ENCODE measurements at places on chromosomes 11 and 22.

DNA sequence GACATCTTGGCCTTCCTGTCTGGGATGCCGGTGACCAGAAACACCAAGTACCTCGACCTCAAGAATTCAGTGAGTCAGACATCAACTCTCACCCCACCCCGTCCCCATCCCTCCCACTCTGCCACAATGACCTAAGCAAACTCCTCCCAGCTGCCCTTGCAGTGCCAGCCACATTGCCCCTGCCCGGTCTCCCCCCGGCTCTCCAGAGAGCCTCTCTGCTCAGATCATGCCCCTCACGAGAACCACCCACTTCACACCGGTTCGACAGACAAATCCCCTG lies 23.6 kb upstream of the MYRF start:
- no peak for DNase-seq

DNA sequence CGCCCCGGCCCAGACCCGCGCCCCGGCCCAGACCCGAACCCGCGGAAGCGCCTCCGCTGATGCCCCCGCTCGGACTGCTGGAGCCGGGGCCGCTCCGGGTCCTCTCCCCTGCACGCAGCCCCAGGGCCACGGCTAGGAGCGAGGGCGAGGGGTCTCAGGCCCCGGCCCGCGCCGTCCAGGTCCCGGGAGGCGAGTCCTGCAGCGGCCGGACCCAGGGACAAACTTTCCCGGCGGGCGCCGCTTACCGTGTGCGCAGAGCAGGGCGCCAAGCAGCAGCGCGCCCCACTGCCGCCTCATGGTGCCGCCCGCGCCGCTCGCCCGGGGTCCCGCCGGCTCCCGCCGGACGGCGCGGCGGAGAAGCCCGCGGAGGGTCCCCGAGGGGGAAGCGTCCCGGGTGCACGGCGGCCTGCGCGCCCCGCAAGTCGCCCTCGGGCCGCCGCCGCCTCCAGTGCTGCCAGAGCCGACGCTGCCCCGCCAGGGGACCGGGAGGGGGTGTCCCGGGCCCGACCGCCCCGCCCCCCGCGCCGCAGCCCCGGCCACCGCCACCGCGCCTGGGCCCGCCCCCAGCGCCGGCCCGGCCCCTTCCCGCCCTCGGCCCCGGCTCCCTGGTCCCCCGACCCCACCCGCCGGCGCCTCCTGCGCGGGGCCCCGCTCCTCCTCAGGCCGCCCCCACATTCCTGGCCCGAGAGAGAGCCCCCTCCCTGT lies at the start of gene LRP4:
Gene LRP4 (minus strand): TSS at position 468 of the 705 bp plus-strand sequence. CDS start 171 bp downstream, at position 297.
- DNase-seq: no peak

- DNase-seq: no peak
Measured at GRCh38 chr22:24407278-24407665, 20.1 kb upstream of the ADORA2A start.

DNA sequence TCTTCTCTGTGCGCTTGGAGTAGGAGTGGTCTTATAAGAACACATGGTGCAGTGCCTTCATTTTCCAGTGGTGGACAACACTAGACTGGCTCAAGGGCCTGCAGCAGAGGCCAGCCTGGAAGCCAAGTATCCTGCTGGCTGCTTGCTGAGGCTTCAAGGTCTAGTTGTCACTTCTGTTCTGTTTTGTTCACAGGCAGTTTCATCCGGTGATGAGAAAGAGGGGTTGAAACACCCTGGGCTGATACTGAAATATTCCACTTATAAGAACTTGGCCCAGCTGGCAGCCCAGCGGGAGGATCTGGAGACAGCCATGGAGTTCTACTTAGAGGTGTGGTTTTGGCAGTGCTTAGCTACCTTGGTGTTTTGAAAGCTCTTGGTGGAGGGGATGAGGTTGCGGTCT lies 29.8 kb downstream of the CABIN1 start:
- no peak for DNase-seq

DNA sequence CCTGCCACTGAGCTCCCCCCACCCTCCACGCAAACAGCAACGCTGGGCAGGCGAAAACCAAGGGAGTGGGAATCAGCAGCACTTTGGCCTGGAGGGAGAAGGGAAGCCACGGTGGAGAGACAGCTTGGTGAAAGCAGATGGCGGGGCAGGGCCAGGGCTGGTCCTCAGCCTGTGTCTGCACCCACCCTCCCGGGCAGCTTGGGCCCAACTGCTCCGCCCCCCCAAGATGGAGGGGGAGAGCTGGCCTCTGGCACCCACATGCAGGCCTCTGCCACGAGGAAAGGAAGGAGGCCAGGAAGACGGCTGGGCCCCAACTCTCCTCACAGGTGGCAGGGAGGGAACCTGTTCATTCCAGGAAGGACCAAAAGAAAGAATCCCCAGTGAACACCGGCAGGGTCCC lies 17.8 kb downstream of the MAFF start:
- peak; percentile 47 for DNase-seq

GRCh38 chr11:64742087-64742888 lies 1.7 kb downstream of the RASGRP2 start:
- DNase-seq: no peak

- DNase-seq: no peak
Measured at GRCh38 chr11:26229981-26230380, 101.9 kb upstream of the ANO3 start.

- no peak for DNase-seq
Measured at GRCh38 chr11:111205632-111206385, 39.7 kb upstream of the POU2AF2 start.

DNA sequence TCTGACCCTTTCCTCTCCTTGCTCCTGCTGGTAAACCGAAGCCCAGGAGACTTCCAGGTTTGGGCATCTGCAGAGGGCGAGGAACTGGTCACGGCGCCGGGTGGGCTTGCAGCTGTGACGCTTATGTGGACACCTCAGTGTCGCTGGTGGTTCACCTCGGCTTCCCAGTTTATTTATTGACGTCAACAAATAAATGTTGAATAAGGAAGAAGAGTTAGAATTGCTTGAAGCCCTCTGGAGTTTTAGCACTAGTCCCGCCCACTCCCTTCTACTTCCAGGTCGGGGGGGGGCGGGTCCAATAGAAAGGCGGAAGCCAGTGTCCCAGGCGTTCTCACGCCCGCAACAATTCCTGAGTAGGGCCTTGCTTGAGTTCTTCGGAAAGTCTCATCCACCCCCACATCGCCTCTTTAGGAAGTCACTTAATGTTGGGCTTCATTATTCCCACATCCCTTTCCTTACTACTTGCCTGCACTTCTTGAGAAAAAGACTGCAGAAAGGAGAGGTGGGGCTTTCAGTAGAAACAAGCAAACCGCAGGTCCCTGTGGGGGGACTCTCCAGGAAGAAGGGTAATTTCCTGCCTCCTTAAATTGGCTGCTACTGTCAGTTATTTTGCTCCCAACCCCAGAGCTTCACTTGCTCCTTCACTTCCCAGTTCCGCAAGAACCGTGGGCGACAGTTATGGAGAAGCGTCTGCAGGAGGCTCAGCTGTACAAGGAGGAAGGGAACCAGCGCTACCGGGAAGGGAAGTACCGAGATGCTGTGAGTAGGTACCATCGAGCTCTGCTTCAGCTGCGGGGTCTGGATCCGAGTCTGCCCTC lies at the start of gene TTC9C:
Gene TTC9C (plus strand): TSS at position 316 of the 818 bp plus-strand sequence. CDS start 363 bp downstream, at position 679.
- peak; percentile 74 for DNase-seq

GRCh38 chr11:126332221-126332711 lies 23.2 kb upstream of the ST3GAL4 start:
- DNase-seq: no peak

DNA sequence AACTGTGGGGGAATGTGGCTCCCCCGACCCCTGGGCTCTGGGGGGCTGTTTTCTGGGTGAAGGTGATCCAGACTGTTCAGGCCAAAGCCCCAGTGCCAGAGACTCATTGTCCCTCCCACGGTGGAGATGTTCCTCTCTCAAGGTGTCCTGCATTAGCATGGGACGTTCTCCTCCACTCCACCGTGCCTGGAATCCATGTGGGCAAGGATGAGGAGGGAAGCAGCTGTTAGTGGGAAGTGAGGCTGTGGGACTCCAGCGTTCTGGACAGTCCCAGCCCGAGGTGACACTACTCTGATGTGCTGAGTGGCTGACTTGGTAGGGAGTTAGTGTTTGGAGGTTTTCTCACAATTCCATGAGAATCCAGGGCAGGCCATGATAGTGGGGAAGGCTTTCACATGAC lies 31.4 kb upstream of the CLDN5 start:
- DNase-seq: no peak

DNA sequence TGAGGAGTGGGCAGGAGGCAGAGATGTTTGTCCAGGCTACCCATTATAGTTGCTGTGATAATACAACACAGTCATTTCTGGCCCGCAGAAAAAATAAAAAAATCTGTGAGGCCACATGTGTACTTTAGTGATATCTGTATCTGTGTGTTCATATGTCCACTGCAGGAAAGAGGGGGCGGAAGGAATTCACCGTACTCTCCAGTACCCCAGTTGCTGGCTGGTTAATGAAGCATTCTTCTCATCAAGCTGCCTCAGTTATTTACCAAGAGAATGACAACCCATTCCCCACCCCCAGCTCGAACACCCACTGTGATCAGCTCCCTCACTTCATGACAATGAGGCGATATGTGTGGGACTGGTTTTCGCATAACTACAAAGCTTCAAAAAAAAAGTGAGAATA lies 309.3 kb downstream of the SOX6 start:
- DNase-seq: no peak

GRCh38 chr11:30730011-30730410 lies 143.9 kb upstream of the MPPED2 start:
- DNase-seq: no peak

- DNase-seq: no peak
Measured at GRCh38 chr11:36218283-36218921, 70.8 kb downstream of the COMMD9 start.

DNA sequence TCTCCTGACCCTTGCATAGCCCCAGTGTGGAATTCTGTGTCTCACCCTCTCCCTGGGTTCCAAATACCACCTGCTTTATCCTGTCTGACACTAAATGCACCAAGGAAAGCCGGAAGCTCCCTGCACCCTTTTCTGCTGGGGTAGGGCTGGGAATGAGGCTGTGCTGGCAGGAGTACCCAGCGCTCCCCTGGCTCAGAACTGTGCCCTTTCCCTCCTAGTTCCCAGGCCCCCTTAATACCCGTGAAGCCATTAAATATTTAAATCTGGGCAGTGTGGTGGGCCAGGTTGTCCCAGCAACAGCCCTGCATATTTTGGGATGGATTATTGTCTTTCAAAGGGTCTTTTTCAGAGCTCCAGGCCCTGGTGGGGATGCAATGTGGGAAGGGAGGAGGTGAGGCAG lies 63.0 kb downstream of the TP53I11 start:
- no peak for DNase-seq

DNA sequence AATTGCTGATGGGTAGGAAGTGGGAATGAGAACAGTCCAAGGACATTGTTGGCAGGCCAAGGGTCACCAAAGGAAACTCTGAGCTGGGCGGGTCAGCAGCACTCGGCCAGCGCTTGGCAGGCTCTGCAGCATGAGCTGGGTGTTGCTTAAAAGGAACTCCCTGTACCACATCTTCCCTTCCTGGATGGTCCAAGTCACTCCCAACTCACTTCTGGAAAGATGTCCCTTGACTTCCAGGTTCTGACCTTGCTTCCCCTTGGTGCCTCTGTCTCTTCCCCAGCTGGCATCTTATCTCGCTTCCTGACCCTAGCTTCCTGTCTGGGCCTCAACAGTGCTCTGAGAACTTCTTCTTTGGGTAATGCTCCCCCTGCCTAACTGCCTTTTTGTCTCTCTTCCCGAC lies 24.8 kb upstream of the SWAP70 start:
- DNase-seq: no peak

DNA sequence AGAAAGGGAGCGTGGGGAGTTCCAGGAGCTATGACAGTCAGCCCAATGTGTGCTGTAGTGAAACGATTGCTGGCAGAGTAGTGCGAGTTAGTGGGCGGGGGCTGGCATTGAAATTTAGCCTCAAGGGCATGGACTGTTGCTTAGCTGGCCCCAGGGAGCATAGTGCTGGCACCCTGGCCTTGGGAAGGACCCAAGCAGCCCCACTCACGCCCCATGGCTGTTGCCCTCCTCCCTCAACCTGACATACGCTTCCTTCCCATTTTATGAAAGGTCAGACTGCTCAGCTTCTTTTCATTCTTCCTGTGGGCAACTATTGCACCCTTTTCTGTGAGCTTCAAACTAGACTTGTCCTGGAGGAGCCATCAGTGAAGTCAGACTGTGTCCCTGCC lies 52.0 kb upstream of the SUSD2 start:
- no peak for DNase-seq

GRCh38 chr11:11229647-11230046 lies 123.4 kb downstream of the CSNK2A3 start:
- no peak for DNase-seq

DNA sequence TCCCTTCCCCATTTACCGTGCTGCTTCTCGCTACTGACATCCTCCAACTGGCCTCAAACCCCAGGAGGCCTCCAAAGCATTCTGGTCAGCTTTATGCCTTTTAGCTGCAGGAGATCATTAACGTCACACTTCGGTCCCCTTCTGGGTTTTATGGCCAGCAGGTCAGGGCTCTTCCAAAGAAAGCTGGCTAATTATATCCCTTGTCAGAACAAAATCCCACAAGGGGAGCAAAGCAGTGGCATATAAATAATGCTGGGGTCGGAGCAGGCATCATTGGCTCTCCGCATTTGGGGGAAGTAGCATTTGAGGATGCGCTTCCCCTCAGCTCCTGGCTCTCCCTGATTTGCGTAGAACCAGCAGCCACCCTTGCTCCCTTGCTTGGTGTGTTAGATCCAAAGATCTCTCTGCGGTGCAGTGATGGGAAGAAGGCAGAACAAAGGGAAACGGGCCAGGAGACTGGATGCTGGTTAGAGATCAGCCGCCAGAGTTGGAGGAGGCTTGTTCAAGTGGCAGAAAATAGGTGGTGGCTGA lies 117.4 kb downstream of the DBX1 start:
- DNase-seq: no peak

DNA sequence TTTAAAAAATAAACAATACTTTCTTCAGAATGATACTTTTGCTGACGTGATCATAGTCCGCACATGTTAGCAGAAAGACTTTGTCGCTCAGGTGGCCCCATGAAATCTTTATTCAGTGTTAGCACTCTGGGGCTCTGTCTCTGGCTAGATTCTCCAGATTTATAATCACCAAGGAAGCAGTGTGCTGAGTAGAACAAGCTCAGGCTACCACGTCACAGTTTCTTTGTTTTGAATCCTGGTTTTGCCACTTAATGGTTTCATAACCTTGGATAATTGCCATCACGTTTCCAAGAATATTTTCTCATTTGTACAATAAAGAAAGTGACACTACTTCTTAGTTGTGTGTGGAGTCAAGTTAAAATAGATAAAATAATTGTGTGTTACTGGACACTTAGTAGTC lies 3.9 kb upstream of the MUC15 start:
- DNase-seq: no peak

GRCh38 chr22:44047891-44048301 lies 23.8 kb downstream of the PARVB start:
- DNase-seq: no peak
